GM23338 (cell line): ENCODE measurements at places on chromosomes 3 and 15.
A peak's percentile ranks its signal among the peaks of the same experiment; 100 is the strongest.

GRCh38 chr15:22878103-22878502, 39.6 kb downstream of the NIPA2 start:
- no peak for DNase-seq

GRCh38 chr3:77468626-77469020, 428.7 kb downstream of the ROBO2 start:
- no peak for DNase-seq

DNA sequence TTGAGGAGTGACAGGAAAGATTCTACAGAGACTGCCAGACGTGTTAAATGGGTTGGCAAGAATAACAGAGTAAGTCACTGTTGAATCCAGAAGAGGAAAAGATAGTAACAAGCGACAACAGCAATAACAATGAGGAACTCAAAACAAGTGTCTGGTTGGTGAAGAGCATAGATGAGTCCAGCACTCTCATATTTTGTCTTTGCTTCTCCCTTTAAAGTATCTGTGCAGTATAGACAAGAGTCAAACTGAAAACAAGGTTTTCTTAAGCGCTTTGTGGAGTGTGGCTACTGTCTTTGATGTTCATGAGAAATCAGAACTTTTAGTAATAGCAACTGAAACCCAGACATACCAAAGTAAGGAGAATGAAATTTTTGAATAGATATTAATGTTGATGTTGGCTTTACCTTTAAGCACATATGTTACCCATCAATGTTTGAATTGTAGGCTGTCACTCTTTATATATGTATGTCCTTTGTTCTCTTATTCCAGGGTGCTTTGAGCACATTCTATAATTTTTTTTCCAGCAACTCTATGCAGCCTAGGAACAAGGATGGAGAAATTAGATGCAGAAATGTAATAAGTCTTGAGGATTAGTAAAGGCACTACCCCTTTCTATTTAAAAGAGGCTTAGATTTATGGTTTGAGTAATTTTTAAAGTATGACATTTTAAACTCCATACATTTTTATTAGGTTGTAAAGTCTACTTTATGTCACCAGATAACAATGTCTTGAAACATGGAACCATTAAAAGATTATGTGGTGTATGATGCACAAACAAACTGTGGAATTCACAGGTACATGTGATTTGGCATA, 185.5 kb downstream of the NFKBIZ start:
- no peak for DNase-seq

DNA sequence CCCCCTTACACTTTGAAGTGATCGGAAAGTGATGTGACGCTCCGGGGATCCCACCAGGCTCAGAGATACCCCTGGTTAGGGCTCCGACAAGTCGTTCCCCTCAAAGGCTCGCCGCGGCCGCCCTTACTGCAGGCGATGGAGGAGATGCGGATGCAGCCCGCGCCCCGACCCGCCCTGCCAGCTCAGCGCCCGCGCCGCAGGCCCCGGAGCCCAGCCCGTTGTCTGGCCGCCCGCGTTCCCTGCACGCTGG, 228 bp downstream of the GLT8D1 start:
- no peak for DNase-seq

DNA sequence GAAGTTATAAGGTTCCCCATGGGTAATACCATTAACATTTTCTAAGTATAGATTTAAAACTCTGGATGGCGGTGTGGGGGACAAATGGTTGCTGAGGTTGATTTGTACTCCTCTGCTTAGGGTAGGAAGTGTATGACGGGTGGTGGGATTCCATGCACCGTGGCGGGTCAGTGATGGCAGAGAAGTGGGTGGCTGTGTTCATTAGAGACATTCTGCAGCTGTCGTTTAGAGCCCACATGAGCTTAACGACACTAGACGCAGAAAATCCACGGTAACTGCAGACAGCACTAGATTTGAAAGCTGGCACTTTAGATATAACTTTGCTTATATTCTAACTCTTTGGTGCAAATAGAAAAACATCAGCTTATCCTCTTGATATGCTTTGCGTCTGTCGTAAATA, 37.5 kb downstream of the SGO1 start:
- DNase-seq: no peak

DNA sequence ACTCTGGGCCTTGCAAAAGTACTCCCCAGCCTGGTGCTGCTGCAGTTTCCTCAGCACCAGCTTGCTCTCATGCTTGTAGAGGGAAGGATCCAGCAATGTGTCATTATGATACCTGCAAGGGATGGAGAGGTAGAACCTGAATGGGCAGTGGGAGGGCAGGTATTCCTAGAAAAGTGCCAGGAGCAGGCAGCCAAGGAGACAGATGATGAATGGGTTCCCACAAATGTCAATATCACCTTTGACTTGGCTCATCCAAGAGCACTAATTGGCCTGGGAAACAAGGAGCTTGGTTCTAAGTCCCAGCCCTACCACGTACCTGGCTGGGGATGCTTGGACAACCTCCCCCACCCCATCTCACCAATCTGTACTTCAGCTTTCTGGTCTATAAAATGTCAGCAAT, 9.4 kb downstream of the CILP start:
- DNase-seq: no peak

DNA sequence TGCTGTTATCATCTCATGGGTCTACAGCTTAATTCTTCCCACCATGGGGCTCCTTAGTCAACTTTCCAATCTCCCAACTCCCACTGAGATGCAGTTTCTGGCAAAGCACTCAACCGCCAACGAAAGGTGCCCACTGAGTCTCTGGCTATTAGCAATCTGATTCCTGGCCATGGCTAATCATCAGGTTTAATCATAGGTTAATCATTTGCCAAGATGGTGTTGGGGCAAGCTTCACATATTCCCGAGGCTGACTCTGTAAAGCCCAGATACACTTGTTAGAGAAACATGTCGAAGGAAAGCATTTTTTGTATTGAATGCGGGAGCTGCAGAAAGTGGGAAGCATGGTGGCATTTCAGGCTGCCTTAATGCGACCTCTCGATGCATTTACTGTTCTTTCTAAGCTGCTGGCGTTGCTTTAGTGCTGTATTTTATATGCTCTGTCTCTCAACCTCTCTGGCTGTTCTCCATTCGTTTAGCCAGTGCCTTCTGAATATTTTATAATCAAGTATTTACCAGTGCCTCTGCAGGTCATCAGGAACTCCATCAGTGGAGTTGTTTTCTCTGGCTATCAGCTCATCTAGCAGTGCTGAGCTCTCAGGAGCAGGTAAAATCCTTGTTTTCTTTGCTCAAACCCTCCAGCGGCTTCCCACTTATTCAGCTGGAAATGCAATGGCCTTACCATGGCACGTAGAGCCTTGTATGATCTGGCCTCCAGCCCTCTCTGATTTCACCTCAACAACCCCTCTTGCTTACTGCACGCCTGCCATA, 67.0 kb downstream of the EDEM1 start:
- DNase-seq: no peak

GRCh38 chr3:132284781-132285619, 32.2 kb upstream of the ACP3 start:
- DNase-seq: peak; percentile 80

GRCh38 chr15:60346653-60347052, 51.1 kb downstream of the ANXA2 start:
- DNase-seq: no peak

DNA sequence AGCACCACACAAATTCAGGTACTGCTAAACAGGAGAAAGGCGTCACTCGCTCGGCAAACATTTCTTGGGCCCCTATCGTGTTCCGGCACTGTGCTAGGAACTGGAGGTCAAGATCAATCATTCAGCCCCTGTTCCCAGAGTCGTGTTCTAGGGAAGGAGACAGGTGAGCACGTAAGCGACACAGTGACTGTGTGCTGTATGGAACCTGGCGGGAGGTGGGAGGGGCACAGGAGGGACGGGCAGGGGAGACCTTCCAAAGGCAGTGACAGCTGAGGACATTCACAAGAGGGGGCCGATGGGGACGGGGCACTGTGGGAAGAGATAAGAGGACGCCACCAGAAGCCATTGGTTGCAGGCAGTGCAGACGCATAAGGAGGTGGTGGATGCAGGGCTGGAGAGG, 32.2 kb downstream of the BDH1 start:
- no peak for DNase-seq

DNA sequence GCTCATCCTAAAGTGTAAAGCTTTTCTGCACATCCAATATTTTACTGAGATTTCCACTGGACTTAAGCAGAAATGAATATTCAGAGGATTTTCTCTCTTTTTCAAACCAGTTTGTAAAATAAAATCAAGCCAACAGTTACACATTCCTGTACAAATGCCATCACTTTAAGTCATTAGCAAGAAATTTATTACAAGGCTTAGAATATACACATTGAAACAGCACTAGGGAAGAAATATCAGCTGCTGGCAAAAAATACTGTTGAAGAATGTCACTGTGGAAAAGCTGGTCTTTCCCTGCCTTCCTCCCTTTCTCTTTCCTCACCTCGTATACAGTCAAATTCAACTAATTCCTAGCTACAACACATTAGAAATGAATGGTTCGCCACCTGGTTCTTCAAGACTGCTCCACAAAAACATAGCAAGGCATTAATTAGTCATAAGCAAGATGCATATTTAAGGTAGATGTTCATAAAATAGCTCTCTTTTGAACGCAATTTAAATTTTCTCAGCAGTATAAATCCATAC, 21.3 kb downstream of the PLOD2 start:
- no peak for DNase-seq

DNA sequence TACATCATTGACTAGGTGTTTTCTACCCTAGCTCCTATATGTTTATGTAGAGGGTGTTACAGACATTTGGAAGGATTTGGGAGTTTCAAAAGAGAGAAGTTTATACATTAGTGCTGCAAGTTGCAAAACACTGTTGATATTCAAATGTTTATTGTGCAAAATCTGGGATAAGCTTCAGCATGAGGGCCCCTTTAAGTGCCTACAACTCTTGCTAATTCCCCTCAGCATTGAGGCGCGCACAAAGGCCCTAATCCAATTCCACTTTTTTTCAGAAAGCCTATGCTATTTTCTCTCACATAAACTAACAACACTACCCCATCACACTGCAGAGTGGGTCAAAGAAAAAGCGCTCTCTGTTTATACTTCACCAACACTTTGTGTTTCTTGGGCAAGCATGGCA, 208.0 kb downstream of the NR2F2 start:
- DNase-seq: no peak

GRCh38 chr3:136048068-136048467, 82.5 kb downstream of the PPP2R3A start:
- DNase-seq: no peak

DNA sequence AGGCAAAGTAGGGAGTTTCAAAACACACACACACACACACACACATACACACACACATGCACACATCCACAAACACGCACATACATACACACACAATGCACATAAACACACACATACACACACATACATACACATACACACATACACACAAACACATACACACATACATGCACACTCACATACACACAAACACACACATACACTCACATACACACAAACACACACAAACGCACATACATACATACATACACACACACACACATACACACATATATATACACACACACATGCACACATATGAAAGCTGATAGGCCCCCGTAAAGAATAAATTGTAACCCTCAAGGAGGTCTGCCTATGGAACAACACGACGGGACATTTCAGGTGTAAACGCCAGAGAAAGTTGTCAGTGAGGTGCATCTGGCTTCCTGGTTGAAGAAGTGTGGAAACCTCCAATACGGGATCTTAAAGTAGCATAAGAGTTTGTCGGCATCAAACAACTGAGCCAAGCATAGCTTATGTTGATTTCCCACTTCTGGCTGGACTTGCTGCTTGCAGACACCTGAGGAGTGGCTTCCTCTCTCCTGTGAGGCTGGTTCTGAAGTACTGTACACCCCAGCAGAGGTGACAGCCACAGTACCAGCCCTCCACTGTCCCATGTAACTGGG, 5.8 kb downstream of the RFTN1 start:
- DNase-seq: no peak

DNA sequence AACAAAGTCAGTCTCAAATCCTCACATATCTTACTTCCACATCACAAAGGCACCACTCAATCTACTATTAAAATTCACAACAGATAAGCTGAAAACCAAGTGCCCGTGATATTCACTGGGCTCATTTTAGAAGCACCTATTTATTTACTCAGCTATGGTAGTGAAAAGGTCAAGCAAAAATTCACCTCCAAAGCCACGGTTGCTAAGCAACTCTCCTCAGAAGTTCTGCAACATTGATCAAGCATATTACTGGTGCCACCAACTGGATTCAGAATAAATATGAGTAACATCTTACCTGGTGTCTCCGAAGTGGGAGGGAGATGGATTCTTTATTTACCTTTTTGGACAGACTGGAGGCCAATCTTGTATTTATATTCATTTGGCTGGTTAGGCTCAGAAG, 714.8 kb downstream of the FHIT start:
- DNase-seq: no peak

DNA sequence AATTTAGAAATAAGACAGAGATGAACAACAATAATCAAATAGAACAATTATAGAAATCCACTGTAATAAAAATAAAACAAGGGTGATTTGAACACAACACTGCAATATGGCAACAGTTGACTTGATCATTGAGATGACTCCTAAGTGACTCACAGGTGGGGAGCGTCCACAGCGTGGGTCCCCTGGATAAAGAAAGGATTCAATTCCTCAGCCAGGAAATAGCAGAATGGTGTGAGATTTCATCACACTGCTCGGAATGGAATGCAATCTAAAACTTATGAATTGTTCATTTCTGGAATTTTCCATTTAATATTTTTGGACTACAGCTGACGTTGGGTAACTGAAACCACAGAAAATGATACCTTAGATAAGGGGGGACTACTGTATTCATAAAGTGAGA, 82.0 kb downstream of the CNTN3 start:
- no peak for DNase-seq

DNA sequence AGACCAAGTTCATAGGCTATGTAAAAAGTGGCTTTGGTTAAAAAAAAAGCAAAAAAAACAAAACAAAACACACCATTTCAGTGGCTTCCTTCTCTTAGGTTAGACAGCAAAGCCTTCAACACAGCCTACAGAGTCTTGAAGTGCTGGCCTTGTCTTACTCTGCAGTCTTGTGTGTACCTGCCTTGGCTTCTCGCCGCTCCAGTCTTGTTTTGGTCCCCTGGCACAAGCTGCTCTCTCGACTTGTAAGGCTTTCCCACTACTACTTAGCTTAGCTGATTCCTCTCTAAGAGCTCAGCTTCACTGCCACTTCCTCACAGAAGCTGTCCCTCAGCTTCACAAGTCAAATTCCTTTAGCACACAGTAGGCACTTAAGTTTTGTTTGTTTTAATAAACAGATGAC, 63.0 kb downstream of the ST3GAL6 start:
- no peak for DNase-seq

- DNase-seq: peak; percentile 73
Observed at GRCh38 chr3:185070491-185071286, 82.2 kb downstream of the C3orf70 start.
